ENCODE measurements at places on chromosomes 1 and 21.

GRCh38 chr1:15928971-15929965 lies 46.6 kb downstream of the ZBTB17 start:
- no peak for DNase-seq

- DNase-seq, result peak; percentile 62
Observed at GRCh38 chr1:200738949-200739651, 407 bp downstream of the CAMSAP2 start.

GRCh38 chr21:14486869-14487268 lies 59.2 kb downstream of the SAMSN1 start:
- DNase-seq, result no peak

DNA sequence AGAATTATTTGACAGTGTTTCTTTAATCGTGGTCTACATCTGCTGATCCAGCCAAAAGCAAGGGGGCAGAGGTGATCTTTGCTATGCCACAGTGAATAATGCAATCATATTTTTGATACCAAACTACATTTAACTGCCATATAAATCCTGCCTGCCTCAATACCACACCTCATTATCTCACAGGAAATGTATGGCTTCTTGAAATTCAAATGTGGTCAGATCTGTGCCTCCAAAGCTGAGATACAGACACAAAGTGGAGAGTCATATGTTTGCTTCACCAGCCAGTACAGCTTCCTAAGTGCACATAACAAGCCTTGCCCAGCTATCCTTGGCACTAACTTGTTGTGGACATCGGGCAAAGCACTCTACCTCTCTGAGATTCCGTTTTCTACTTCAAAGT lies 250.0 kb upstream of the NFIA start:
- no peak for DNase-seq

GRCh38 chr1:168583571-168583970 lies 7.2 kb downstream of the XCL1 start:
- DNase-seq, result no peak

DNA sequence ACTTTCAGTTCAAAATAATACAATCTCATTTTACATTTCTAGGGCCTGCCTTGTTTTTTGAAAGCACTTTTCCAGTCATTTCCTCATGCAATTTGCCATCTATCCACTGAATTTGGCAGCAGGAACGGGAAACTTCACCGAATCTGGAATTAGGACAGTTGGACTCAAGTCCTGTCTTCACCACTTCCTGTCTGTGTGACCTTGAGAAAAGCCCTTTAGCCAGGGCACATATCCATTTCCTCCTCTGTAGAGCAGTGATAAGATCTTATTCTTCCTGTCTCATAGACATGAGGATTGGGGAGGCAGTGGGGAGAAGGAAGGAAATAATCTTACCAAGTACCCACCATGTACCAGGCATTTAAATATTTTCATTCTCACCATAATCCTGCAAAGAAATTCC lies 12.0 kb downstream of the VAV3 start:
- no peak for DNase-seq

DNA sequence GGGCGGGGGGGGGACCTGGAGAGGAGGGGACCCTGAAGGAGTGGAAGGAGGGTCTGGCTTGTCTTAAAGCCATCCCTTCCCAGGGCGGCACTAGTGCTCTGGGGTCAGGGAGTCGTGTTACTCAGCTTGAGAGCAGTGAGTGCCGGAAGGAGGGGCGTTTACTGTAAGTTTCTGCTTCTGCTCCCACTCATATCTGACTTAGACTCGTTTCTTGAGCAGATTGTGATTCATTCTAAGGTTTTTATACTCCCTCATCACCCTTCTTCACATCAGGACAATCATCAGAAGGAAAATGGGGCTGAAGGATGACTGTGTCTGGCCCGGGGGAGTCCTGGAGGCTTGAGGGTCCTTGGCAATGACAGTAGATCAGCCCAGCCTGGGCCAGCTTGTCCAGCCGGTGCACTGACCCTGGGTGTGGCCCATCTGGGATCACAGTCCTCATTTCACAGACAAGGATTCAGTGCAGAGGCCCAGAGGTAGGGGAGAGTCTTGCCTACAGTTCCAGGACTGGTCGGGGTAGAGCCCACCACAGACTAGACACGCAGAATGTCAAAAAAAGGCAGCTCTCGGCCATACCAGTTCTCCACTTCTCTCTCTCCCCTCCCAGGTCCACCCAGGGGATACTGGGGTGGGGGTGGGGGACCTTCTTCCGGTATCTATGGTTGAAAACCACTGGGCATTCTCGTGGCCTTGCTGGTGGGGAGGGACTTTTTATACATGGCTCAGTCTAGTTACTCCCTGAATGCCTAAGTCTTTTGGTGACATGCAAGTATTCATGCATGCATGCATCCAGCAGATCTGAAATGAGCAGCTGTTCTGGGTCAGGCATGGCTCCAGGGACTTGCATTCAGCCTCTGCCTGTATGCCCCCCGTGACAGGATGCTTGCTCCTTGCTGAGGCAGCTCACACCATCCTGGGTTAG lies 5.1 kb downstream of the TNFRSF8 start:
- DNase-seq, result peak; percentile 66

- no peak for DNase-seq
Observed at GRCh38 chr1:78814176-78814575, 164.5 kb downstream of the IFI44 start.

GRCh38 chr21:29235714-29236197 lies 63.0 kb upstream of the BACH1 start:
- no peak for DNase-seq

DNA sequence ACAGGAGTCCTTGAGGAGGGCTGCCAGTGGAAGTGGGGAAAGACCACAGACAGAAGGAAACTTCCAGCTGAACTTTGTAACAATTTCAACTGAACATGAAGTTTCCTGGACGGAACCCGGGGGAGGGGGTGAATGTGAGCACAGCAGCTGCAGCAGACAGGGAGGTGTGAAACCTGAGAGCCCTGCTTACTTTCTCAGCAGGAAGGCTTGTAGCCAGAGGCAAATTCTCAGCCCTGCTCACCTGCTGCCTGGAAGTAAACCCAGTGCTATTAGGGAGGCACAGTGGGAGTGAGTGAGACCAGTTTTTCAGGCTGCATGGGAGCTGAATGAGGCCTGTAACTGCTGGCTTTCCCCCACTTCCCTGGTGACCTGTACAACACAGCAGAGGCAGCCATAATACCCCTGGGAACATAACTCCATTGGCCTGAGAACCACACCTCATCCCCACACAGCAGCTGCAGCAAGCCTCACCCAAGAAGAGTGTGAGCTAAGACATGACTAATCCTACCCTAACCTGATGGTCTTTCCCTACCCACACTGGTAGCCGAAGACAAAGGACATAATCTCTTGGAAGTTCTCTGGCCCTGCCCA lies 9.6 kb upstream of the SPRR2F start:
- DNase-seq, result no peak

DNA sequence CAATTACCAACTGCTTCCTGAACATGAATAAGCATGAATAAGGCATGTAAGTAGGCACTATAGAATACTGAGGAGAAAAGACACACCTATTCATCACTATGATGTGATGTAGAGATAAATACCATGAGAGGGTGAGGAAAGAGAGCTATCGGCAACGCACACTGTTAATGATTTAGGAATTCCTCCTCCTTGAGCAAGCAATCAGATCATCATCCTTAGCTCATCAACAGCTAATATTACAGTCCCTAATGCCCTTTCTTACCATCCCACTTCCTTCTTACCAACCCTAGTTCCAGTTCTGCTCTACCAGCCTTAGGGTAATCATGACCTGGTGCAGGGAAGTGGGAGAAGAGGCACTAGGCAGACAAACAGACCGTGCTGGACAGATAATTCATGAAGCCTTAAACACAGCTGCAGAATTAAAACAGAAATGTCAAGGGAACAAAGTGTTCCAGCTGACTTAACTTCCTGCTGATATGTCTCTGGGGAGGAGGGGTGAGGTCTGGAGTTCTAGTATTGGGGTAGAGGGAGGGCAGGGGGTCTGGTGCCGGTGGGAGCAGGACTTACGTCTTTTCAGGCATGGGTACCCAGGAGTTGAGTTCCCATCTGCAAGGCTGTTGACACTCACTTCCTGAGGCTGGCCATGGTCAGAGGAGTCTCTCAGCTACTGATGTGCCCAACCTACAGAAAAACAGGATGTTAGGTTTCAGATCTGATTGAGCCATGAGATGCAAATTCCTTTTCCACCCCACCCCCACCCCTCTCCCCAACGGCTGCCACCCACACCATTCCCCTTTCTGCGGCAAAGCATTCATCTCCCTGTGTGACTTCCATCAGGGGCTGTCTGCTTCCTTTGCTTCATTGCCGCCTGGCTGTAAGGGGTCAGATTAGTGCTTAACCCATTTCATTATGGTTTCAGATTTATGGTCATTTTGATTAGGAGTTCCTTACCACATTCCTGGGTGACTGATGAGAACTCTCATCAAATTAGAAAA lies 12.6 kb upstream of the RCSD1 start:
- peak; percentile 54 for DNase-seq

GRCh38 chr21:43287111-43287760 lies 118.4 kb downstream of the CRYAA start:
- DNase-seq, result no peak

- DNase-seq, result no peak
Observed at GRCh38 chr1:111219557-111220286, 7.8 kb upstream of the CHI3L2 start.

- no peak for DNase-seq
Observed at GRCh38 chr1:219092206-219092605, 81.5 kb upstream of the LYPLAL1 start.

DNA sequence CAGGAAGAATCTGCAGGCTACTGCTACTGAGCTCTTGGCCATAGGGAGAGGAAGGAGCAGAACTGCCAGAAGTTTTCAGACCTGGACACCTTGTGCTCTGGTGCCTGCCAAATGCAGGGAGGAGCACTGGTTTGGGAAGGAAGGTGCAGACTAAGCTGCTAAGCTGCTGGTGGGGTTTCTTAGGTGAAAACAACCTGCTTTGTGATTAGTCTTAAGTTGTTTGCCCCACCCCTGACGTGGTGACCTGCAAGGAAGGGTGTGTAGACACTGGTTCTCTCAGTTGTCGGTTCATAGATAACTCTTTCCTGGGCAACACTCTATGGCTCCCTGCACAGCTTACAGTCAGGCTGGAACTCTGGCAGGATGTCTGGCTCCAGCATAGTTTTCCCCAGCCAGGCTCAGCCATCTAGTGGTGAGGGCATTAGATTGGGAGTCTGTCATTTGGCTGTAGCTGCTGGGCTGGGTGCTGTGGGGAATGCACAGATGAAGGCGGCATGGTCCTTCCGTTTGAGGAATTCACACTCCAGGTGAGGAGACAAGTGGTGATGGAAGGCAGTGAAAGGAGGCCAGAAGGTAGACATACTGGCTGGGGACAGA lies 10.3 kb upstream of the S100A10 start:
- no peak for DNase-seq

DNA sequence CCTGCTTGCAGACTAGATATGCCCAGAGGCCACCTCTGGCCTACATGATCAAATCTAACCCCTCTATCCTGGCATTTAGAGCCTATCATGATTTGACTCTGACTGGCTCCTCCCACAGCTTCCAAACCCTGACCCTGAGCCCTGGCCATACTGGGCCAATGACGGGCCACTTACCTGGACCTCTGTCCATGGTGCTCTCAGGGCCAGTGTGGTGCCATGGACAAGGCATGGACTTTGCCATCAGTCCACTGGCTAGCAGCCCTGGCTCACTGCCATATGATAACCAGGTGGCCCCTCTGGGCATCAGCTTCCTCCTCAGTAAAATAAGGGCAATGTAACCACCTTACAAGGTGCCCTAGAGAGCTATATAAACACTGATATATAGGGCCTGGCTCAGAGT lies 713.4 kb downstream of the PTPRU start:
- DNase-seq, result no peak
